Activated effector memory CD4-positive, alpha-beta T cell treated with anti-CD3 and anti-CD28 coated beads, Interleukin-2, amount 50 U/mL, for 16 hours (primary cell): ENCODE measurements at places on chromosomes 2 and 18.
A peak's percentile ranks its signal among the peaks of the same experiment; 100 is the strongest.

GRCh38 chr2:191318729-191319078, 73.5 kb downstream of the MYO1B start:
- DNase-seq: no peak

DNA sequence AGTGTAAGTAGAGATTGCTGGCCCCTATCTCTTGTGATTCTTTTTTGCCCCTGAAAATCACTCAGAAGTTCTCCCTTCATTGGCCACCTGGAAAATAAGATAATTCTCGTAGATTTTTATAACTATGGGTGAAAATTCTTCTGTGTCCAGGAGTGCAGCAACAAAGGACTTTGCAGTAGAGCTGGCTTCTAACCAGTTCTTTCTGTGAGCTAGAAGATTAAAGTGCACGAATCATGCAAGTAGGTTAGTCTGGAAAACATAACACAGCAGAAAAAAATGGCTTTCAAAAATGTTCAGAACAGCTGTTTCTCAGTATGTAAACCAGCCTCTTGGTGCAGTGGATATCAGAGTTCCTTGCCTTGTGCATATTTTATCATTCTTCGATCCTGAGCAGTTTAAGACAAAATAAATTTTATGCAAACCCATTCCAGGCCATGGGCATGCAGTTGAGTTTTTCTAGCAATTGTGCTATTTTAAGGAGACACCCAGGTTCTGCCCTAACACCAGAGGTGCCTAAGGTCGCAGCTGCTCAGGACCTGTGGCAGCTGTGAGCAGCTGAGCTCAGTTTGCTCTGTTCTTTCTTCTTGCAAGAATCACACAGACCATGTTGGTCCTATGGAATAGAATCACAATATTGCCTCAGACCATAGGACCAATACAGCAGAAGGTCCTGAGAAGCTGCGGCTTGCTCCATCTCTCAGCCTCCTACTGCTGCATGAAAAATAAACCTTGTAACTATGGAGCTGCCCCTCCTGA, 80.9 kb upstream of the BCL2L11 start:
- DNase-seq: no peak

GRCh38 chr2:182366628-182367027, 60.2 kb downstream of the PDE1A start:
- no peak for DNase-seq

GRCh38 chr18:27211569-27211968, 26.5 kb upstream of the CHST9 start:
- DNase-seq: no peak

DNA sequence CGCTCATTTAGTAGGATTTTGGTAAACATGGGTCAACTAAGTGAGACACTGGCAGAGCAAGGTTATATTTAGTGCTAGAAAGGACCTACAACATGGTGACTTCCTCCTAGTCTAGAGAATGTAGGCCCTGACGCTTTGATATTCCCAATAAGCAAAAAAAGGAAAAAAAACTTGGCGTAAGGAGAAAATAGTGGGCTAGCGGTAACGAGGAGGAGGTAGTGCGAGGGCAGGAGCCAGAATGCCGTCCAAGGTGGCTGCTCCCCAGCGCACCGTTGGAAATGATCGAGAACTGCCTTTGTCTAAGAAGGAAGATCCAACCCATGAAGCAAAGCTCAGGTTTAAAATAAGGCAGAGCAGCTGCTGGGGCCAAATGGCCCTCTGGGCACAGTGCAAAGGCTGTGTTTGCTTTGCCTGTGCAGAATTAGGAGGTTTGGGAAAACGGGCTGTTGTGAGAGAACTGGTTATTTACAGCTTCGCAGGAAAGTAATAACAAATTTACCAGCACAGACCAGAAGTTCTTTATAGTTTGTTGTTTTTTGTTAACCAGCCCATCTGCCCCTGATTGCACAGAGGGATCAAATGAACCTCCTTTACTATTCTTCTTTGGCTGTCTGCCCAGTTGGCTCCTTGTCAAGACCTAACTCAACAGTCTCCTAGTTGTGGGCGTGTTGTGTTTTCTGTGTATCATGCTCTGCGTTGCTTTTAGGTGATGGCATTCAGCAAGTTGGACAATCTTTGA, 86.6 kb downstream of the ITGB1BP1 start:
- no peak for DNase-seq

- DNase-seq: no peak
Measured at GRCh38 chr2:70678576-70679143, 89.3 kb downstream of the ADD2 start.

GRCh38 chr2:143905587-143905986, 614.3 kb downstream of the ZEB2 start:
- DNase-seq: no peak

DNA sequence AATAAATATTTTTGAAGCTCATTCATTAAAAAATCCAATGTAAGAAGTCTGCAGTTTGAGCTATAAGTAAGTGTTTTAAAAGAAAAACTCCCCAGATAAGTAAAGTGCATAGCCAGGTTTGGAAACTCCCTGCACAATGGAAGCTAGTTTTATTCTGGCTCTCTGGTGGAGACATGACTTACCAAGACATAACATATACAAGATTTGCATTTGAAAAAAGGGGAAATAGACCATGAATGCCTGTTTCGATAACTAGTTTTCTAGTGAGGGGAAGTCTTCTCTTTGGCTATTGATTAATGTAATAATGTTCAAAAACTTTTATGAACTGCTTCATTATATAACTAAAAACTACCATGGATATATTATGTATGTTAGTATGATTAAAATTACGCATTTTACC, 435.2 kb downstream of the ARHGAP15 start:
- DNase-seq: no peak

GRCh38 chr18:47280121-47280520, 28.7 kb upstream of the SKOR2 start:
- no peak for DNase-seq

DNA sequence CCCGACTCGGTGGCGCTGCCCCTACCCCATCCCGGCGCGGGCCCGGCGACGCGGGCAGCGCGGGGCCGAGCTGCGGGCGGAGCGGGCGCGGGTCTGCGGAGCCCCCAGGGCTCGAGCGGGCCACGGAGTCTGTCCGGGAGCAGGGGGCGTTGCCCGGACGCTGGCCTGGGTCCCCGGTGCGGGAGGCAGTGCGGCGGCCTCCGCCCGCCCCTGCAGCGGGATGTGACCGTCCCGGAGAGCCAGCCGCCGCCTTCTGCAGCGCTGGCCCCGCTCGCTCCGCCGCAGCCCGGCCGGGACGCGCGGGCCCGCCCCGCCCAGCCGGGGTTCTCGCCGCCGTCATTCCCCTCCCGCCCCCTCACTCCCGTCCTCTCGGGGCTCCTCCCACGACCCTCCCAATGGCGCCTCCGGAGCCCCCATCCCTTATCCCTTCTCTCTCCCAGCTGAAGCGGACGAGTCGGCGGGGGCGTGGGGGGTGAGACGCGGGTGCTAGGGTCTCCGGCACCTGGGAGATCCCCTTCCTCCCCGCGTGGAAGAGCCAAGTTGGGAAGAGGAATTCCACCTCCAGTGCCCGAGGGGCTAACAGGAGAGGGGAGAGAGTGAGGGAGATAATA, at the start of gene FNDC4:
FNDC4 (minus strand) TSS at position 257 of the 611 bp plus-strand sequence. CDS start 521 bp downstream, outside the sequence.
- peak; percentile 69 for DNase-seq

DNA sequence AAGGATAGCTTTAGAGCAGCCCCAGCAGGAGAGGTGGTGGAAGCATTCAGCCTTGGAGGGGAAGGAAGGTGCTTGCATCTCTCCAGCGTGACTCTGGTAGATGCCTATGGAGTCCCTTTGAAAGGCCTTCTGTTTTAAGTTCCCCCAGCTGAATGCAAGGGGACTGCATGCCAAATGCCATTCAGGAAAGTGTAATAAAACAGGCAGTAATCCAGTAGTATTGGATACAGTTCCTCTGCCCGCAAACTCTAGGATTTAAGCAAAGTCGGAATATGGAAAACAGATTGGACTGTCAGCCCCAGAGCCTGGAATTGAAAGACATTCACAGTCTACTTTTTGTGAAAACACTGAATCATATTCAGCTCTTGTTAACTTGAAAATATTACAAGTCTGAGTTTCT, 125.2 kb upstream of the GAREM1 start:
- no peak for DNase-seq

GRCh38 chr2:28276076-28276618, 116.5 kb upstream of the FOSL2 start:
- DNase-seq: peak; percentile 72

DNA sequence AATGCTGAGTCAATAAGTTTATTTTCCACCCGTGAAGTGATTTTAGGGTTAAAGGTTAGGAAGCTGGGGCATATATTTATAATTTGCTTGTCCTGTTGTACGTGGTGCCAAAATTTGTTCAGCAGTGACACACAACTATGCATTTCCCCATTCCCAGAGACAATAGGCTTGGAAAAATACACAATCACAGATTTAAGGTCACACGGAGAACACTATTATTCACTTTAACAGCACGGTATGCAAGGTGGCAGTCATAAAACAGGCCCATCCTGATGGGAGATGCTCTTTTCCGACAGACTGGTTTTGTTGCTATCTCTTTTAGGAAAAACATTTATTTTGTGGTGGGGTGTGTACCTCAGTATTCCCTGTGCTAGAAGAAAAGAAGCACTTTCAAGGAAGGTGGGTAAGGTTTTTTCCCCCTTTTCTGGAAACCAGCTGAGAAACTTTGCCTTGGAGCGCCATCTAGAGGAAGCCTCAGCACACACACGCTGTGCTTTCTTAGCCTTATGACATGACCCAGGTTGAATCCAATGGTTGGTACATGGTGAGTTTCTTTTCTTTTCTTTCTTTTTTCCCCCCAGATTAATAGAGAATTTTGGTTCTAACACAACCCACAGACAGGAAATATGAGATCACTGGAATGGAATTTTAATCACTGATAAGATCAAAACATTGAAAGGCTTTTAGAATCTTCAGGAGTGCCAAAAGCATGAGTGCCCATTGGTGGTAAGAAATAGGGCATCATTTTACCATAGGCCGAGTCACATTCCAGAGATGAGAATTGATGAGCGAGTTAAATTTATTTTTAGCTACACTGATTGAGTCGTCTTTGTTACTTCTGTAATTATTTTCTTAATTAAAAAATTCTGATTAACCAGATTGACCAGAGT, 332.1 kb downstream of the AGPS start:
- peak; percentile 71 for DNase-seq

DNA sequence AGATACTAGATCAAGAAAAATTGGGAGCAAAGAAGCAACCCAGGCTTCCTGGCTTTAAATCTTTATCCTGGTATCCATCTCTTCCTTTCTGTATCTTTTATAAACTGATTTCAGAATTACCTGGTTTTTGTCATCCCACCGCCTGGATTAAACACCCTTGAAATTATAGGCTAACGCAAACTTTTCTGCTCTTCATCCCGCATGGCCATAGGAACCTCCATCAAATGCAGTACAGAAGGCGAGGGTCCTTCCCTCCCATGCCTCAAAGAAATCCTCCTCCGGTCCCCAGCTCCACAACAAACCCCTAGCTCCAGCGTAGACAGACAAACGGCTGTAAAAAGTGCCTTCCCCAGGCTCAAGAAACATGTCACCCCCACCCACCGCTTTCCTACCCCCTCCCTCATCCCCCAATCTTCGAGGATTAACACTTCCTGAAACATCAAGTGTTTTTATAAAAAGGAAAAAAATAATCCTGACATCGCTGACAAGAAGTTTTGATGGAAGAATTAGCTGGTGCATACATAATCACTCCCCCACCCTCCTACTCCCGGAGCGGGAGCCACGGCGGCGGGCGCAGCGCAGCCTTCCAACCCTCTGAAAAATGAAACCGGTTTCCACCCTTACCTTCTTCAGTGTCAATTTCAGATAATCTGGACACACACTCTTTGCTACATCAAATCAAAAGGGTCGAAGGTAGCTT, 7.6 kb downstream of the DLX1 start:
- DNase-seq: no peak

DNA sequence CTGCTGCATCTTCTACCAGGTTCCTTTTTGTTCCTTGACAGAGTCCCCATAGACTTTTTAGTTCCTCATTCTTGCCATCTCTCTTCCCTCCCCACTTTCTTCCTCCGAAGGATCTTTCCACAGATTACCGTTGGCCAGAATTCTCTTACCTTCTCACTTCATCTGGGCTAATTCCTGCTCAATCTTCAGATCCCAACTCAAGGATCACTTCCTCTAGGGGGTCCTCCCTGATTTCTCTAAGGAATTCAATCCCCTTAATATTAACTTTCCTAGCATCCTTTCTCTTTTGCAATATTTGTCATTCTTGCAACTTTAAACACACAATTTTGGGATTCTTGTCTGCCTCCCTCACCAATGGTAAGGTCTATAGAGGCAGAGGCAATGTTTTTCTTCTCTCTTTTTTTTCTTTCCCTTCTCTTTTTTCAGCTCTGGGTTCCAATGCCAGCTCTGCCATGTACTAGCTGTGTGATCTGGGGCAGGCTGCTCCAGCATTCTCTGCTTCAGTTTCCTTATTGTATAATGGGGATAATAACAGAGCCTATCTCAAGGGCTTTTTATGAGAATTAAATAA, 5.4 kb upstream of the KCNE4 start:
- no peak for DNase-seq

- no peak for DNase-seq
Measured at GRCh38 chr2:142415461-142415860, 284.6 kb upstream of the LRP1B start.

DNA sequence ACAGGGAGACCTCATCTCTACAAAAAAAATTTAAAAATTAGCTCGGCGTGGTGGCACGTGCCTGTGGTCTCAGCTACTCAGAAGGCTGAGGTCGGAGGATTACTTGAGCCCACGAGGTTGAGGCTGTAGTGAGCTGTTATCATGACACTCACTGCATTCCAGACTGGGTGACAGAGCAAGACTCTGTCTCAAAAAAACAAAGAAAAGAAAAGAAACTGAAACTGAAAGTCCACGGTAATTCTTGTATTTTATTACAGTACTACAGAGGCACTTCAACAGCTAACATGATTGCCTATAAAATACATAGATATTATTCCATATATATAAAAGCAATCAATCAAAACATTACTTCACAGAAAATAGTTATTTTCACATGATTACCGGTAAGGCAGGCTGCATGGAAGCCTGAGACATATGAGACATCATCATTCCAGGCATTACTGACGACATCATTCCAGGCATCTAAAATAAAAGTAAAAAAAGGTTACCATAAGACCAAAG, 23.1 kb downstream of the PRPF40A start:
- peak; percentile 79 for DNase-seq

DNA sequence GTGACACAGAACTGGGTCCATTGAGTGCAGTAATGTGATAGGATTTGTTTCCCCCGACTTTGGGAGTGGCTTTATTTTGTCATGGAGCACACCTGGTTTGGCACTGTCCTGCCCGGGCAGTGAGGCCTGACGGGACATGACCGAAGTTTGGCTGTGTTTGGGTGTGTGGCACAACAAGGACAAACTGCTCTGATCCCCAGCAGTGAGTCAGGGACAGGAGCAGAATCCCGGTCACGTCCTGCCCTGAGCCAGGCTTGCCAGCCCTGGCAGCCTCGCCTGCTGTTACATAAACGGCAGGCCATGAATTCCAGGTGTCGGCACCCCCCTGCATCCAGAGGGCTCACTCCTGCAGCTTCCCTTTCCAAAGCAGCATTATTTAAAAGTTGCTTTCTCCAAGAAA, 45.7 kb downstream of the IMPA2 start:
- no peak for DNase-seq

- no peak for DNase-seq
Measured at GRCh38 chr2:124810132-124810531, 785.0 kb downstream of the CNTNAP5 start.
